A172 (cell line): ENCODE measurements at places on chromosomes 11 and 22.
A peak's percentile ranks its signal among the peaks of the same experiment; 100 is the strongest.

GRCh38 chr11:10116588-10116987 is 177.4 kb downstream of the SBF2 start:
- DNase-seq = no peak

- no peak for DNase-seq
Observed at GRCh38 chr22:46143491-46144147, 6.7 kb upstream of the PPARA start.

- no peak for DNase-seq
Observed at GRCh38 chr22:28105413-28105812, 186.4 kb upstream of the PITPNB start.

GRCh38 chr11:88310246-88310645 is 27.3 kb downstream of the CTSC start:
- peak; percentile 1 for DNase-seq

- no peak for DNase-seq
Observed at GRCh38 chr11:66084821-66085475, 14.9 kb downstream of the PACS1 start.

DNA sequence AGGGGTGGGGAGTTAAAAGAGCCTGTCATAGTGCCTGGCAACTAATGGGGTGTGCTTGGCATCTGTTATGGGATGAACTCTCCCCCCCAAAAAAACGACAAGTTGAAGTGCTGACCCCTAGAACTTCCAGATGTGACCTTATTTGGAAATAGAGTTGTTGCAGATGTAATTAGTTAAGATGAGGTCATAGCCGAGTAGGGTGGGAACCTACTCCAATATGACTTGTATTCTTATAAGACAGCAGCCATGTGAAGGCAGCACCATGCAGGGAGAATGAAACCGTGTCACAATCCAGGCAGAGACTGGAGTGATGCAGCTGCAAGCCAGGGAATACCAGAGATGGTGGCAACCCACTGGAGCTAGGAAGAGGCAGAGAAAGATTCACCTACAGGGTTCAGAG is 394.5 kb downstream of the TENM4 start:
- no peak for DNase-seq
